Kidney capillary endothelial cell (primary cell): ENCODE measurements at places on chromosomes 6 and 20.

- no peak for DNase-seq
Observed at GRCh38 chr6:155340464-155341129, 26.3 kb upstream of the TFB1M start.

GRCh38 chr20:48295966-48296421 is 510.7 kb upstream of the SULF2 start:
- peak; percentile 41 for DNase-seq

DNA sequence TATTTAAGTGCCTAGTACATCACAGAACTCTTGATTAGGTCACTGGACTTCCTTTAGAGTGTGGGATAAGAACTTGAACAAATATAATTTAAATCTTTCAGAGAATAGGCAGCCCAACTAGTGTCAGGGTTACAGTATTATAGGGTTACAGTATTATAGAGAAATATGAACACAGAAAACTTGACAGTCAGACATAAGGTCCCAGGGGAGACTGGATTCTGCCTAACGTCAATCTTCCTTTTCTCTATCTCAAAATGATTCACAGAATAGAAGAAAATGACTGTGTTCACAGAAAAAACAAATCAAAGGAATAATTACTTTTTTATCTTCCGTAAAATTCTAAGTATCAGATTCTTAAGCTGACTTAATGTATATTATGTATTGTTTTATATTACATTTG is 623.8 kb downstream of the HTR1B start:
- no peak for DNase-seq

DNA sequence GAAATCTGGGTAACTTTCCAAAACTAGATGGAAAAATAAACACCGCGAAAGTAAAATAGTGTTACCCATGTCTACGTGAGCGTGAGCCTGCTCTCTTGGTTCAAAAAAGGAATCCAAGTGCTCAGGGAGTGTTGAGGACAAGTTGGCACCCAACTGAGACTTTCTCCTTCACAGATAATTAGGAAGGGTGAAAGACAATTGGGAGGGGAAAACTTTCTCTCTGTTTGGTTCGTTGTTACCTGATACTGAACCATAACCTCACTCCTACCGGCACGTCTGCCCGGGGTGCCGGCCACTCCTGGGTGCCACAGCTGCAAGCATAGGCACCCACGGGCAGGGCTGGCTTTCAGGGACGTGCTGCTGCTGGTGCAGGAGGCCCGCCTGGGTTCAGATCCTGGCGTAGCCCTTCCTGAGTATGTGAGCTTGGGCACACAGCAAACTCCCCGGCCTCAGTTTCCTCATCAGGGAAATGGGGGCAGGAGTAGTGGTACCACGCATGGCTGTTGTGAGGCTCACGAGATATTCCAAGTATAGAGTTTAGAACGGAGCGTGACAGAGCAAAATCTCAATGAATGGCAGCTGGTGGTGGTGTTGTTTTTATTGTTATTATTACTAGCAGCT is 38.2 kb upstream of the PMEPA1 start:
- DNase-seq: no peak

DNA sequence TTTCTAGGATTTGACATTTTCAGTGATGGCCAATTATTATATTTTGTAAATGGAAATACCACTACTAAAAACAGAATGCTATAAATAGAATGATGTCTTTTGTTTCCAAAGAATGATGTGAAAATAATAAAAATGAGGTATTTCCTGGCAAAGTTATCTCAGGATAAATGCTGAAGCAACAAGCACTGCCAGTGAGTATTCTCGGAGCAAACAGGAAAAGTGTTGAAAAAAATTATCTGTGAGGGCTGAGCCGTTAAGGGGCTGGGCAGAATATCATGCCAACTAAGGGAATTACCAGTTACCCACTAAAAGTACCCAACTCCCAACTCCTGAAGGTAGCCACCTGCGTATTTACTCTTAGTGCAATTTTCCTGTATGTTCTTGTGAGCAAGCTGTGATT is 23.6 kb upstream of the SCAF8 start:
- DNase-seq: no peak

DNA sequence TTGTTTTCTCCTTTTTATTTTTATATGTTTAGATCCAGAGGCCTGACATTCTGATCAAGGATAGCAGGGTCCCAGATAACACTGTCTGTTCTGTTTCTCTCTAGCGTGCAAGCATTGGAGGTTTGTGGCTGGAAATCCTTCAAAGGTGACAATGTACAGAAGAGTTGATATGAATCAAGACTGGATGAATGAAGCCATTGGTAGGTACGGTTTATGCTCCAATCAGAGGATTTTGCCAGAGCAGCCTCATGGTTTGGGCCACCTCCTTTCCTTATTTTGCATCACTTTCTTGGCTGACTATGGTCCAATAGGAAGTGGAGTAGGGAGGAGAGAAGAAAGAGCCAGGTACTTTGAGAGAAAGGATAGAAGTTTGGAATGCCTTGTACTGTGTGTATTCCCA is 484.8 kb upstream of the JAG1 start:
- no peak for DNase-seq

GRCh38 chr6:16761471-16762267 is 409 bp upstream of the ATXN1 start:
- peak; percentile 78 for DNase-seq

- DNase-seq: no peak
Observed at GRCh38 chr6:77040568-77041195, 422.6 kb downstream of the HTR1B start.

DNA sequence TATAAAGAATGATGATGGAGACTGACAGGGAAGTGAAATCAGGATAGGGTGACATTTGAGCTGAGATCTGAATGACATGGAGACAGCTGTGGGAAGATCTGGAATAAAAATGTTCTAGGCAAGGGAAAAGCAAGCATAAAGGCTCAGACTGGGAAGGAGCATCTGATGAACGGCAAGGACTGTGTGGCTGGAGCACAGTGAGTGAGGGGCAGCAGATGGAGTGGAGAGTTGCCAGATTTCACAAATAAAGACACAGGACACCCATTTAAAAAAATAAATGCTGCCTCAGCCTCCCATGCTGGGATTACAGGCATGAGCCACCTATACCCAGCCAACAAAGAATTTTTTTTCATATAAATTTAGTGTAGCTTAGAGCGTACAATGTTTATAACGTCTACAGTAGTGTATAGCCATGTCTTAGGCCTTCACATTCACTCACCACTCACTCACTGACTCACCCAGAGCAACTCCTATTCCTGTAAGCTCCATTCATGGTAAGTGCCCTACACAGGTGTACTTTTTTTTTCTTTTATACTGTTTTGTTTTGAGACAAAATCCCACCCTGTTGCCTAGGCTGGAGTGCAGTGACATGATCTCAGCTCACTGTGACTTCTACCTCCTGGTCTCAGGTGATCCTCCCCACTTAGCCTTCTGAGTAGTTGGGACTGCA is 2.4 kb upstream of the ZBTB24 start:
- DNase-seq: no peak

DNA sequence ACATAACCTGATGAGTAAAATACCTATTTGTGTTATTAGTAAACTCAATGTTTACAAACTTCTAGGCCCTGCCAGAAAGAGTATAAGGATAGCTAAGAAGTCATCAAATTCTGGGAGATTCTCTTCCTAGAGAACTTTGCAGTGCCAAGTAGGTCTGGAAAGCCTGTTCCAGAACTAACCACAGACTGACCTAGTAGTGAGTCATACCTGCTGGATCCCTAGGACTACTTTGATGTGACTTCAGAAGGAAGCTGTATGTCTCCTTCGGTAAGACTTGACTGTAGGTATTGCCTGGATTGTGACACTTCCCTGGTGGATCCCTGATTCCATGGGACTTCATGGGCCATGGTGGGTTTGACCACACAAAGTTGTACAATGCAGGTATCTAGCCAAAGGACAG is 131.7 kb downstream of the DNAH8 start:
- no peak for DNase-seq

GRCh38 chr6:81906041-81906440 is 153.6 kb upstream of the TENT5A start:
- no peak for DNase-seq

DNA sequence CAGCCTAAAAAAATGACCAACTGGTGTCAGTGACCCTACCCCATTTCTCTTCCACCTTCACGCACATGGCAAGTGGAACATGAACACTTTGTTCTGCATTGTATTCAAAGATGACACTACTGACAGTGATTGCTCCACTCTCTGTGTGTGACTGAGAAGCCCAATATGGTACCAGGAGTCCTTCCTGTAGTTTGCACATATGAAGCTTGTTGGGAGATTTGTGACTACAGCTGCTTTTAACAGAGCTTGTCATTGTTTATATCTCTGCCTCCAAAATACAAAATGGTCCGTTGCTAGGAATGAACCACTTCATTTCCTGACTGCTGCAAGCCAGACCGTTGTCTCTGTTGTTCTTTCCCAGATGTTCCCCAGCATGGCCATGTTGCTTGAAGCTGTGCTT is 140.3 kb upstream of the TCF21 start:
- no peak for DNase-seq

DNA sequence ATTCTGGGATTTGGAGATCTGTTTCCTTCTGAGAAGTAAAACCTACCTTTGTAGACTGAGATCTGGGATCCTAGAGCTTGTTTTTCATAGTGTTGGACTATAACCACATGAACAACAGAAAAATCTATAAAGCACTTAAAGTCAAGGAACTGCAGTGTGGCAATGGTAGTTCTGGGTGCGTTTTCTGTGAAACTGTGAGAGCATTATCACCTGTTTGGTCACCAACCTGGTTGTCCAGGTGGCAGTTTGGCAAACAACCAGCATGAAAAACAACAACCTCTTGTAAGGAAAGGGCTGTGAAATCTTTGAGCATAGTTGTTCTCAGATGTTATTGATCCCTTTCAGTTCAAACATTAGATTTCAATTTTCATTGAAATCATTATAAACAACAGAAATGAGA is 215.8 kb upstream of the CITED2 start:
- DNase-seq: no peak

GRCh38 chr20:8774412-8774811 is 294.5 kb upstream of the PLCB4 start:
- no peak for DNase-seq

- no peak for DNase-seq
Observed at GRCh38 chr6:110476046-110476849, at the start of gene SLC22A16. Gene SLC22A16 (minus strand): TSS chr6:110476613. CDS start chr6:110476574, 39 bp downstream.

DNA sequence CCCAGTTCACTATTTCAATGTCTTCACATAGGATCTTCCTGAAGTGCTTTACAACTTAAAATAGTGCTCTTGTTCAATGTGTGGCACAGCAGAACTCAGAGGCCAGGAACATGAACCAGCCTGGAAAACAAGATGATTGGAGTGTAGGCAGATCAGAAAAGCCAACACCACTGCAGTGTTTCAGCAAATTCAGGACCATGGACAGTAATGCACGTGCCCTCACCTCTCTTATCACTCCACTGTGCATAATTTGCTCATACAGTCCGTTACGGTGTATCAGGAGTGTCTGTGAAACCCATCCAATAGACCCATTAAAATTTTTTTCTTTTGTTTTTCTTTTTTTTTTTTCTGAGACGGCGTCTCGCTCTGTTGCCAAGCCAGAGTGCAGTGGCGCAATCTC is 27.6 kb upstream of the HACE1 start:
- peak; percentile 3 for DNase-seq

DNA sequence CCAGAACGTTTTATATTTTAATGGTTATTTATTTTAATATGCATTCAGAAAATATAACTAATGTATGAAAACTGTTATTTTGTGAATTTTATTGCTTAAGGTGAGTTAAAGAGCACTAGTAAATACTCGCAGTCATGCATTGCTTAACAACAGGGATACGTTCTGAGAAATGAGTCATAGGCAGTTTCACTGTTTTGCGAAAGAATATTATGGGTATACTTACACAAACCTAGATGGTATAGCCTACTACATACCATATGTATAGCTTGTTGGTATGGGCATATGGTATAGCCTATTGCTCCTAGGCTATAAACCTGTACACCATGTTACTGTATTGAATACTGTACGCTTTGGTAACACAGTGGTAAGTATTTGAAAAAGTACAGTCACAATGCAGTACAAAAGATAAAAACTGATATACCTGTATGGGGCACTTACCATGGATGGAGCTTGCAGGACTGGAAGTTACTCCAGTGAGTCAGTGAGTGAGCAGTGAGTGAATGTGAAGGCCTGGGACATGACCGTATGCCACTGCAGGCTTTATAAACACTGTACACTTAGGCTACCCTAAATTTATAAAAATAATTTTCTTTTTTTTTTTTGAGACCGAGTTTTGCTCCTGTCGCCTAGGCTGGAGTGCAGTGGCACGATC is 38.5 kb downstream of the ARFGEF2 start:
- DNase-seq: no peak

- no peak for DNase-seq
Observed at GRCh38 chr6:42710316-42710715, 12.1 kb downstream of the PRPH2 start.

DNA sequence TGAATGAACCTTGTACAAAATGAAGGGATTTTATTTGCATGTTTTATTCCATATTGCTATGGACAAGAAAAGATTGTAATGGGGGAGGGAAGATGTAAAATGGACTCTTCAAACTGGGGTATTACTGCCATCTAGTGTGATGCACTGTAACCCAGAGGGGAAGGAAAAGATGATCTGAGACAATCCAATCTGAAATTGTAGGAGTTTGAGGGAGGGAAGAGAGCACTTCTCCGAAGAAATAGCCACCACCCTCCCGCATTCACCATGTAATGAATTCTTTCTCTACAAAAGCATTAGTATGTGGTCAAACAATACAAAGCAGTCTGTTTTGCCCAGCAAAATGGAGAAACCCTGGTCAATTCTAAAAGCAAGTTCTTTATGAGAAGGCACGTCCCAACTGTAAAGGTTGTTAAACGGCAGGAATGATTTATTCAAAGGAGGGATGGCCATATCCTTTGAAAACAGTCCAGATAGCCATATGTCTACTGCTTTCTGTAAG is 679.5 kb upstream of the NRSN1 start:
- DNase-seq: peak; percentile 40

DNA sequence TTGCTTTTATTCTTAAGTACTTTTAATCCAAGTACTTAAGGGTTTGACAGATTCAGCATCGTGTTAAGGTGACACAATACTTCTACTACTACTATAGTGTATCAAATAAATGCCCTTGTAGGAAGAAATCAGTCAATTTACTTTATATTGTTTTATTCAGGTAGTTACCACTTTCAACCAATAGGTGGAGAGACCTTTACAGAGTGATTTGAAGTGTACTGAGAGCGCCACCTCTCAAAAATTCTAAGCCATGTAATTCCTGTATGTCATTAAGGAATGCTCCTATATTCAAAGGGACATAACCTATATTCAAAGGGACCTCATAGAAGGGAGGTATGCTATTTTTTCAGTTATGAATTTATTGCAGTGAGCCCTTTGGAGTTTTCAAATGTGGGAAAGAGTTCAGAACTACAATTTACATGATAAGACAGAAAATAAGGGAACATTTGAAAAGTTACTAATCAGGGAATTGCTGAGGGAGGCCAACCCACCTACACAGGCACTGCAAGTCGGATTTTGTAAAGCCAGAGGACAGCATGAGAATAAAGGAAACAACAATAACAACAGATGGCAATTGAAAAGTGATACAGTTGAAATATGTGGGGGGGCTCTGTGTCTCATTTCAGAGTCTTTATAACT is 955.6 kb downstream of the TBC1D32 start:
- DNase-seq: peak; percentile 36
